Pancreas (tissue), 10 donors: ENCODE measurements at places on chromosomes 3 and 15.

- no peak for DNase-seq
Measured at GRCh38 chr3:46095307-46095706, 68.0 kb upstream of the XCR1 start.

DNA sequence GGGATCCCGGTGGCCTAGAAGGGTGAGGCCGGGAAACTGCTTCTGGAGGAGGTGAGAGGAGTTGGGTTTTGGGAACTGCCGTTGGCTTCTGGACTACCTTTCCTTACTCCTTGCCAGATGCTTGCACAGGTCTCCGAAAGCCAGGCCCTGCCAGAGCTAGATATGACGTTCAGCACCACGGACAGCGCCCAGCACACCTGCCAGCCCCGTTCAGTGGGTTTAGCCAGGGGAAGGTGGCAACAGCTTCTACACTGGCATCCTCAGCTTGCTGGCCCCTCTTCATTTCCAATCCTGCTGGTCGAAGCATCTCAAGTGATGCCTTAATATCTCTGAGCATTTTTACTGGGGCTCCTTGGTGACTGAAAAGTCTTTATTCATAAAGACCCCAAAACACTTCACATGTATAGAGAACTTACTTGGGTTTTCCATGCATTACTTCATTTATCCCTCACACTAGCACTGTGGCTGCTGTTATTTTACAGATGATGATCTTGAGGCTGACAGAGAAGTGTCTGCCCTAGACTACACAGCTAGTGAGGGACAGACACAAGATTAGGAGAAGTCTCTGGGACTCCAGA, 21.9 kb downstream of the HCN4 start:
- peak; percentile 60 for DNase-seq

DNA sequence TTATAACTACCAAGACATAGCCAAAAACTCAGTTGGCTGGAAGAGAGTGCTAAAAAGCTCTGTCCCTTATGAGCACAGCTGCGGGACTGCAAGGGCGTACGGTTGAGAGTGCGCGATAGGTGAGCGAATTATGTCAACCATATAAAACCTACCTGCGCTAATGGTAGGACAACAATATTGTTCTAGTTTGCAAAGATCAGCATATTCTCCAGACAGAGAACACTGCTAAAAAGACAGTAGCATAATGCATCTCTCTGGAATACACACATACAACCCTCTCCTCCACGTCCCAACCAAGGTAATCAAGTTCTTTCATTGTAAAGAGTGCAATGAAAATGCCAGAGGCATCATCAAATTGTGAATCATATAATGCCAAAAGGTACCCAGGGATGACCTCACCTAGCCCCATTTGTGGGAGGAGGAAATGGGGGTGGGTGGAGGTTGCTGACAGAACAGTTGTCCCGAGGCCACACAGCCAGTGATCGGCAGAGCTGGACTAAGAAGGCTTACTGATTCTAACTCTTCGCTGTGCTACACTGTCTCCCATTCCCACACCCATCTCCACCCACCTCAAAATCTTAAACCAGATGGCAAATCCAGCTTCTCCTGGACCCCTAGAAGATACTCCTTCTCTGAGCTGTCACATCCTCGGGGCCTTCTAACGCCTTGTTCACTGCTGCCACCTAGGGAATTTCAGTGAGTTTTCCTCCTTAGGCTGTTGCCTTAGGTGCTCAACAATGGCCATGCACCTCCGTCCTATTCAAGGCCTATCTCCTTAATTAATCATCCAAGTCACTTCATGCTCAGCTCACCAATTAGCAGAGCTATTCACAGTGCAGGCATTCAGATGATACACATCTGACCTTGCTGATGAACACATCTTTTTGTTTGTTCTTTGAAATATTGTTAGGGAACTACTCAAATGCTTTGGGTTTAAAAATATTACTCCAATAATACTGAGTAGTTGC, 60.7 kb downstream of the RPL22L1 start:
- DNase-seq: no peak

- peak; percentile 10 for DNase-seq
Measured at GRCh38 chr3:14147066-14147435, 22.2 kb downstream of the TMEM43 start.

GRCh38 chr3:196684548-196685407, 27.3 kb downstream of the CEP19 start:
- no peak for DNase-seq

DNA sequence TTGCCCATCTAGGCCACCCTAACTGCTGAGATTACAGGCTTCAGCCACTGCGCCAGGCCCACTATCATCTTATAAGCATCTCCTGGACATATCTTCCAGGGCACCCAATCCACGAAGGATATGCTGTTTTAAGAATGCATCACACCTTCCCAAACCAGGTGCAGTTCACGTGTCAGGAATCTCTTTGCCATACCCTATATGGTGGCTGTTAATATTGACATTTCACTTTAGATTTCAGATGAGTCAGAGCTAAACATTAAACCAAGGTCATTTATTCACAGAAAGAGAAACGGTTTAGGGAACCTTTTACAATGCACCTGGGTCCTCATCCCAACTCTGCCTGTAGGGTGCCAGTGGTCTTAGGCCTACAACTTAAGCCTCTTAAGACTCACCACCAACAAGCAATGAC, 85.7 kb downstream of the TBL1XR1 start:
- no peak for DNase-seq

GRCh38 chr3:30600572-30600971, 5.8 kb upstream of the TGFBR2 start:
- DNase-seq: no peak

- DNase-seq: peak; percentile 71
Measured at GRCh38 chr3:184289426-184289938, 9.6 kb upstream of the PSMD2 start.

GRCh38 chr15:68196445-68197169, 8.5 kb downstream of the CALML4 start:
- DNase-seq: no peak

DNA sequence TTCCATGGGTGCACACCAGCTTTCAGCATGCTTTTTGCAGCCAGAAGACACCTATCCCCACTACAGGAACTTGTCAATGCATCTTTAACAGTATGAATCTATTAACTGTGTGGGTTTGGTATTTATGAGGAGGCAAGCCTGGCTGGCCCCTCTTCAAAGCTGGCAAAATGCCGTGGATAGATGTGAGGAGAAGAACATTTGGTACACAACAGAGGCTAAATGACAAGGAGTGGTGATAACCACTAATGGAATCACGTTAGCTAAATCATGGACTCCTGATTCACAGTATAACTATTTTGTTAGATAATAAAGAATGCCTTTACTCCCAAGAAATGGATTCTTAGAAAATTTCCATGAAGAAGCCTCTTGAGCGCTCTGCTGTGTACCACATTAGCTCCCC, 187.2 kb downstream of the CLSTN2 start:
- no peak for DNase-seq

GRCh38 chr3:22665528-22665927, 537.6 kb upstream of the UBE2E2 start:
- DNase-seq: no peak

GRCh38 chr3:105826778-105827634, 41.8 kb downstream of the CBLB start:
- DNase-seq: no peak

- no peak for DNase-seq
Measured at GRCh38 chr3:178634975-178635374, 98.7 kb downstream of the KCNMB2 start.
